ENCODE measurements at places on chromosomes 16 and 17.
A peak's percentile ranks its signal among the peaks of the same experiment; 100 is the strongest.

DNA sequence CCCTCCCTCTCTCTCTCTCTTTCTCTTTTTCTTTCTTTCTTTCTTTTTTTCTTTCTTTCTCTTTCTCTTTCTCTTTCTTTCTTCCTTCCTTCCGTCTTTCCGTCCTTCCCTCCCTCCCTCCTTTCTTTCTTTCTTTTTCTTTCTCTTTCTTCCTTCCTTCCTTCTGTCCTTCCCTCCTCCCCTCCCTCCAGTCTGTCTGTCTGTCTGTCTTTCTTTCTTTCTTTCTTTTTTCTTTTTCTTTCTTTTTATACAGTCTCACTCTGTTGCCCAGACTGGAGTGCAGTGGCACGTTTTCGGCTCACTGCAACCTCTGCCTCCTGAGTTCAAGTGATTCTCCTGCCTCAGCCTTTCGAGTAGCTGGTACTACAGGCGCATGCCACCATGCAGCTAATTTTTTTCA, 14.4 kb downstream of the CA4 start:
- no peaks in the 10 kb centered on the region for H3K36me3 ChIP-seq
- peaks cover 38% of the 10 kb centered on the region for H3K4me1 ChIP-seq
- H3K27me3 ChIP-seq = peaks cover 8% of the 10 kb centered on the region

- H3K27ac ChIP-seq = no peak overlapping the region
- H3K27me3 ChIP-seq = no peaks in the 10 kb centered on the region
- H3K36me3 ChIP-seq = no peaks in the 10 kb centered on the region
- H3K4me1 ChIP-seq = peaks cover 59% of the 10 kb centered on the region
- no peak for DNase-seq
Observed at GRCh38 chr17:46166692-46167249, 26.5 kb downstream of the KANSL1 start.

GRCh38 chr17:57588086-57588485, 157.0 kb downstream of the CCDC182 start:
- H3K4me3 ChIP-seq = no peak overlapping the region
- DNase-seq = no peak
- H3K36me3 ChIP-seq = no peaks in the 10 kb centered on the region
- no peaks in the 10 kb centered on the region for H3K27me3 ChIP-seq

DNA sequence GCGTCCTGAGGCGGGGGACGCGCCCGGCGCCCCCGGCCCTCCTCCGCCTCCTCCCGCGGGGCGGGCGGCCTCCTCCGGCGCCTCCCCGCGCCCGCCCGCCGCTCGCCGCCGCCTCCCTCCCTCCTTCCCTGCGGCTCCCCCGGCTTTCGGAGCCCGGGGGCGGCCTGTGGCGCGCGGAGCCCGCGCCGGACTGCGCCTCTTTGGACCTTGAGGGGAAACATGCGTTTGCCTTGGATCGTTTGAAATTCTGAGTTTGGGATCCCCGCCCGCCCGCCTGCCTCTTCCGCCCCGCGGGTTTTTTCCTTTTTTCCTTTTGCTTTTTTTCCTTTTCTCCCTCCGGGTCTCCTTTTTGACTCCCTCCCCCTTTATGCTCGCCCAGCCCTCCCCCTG, 390 bp downstream of the ZNRF1 start:
- H3K4me1 ChIP-seq = peaks cover 24% of the 10 kb centered on the region
- DNase-seq = peak; percentile 29
- H3K27me3 ChIP-seq = no peaks in the 10 kb centered on the region
- peak overlapping the region; percentile 91 for H3K27ac ChIP-seq

DNA sequence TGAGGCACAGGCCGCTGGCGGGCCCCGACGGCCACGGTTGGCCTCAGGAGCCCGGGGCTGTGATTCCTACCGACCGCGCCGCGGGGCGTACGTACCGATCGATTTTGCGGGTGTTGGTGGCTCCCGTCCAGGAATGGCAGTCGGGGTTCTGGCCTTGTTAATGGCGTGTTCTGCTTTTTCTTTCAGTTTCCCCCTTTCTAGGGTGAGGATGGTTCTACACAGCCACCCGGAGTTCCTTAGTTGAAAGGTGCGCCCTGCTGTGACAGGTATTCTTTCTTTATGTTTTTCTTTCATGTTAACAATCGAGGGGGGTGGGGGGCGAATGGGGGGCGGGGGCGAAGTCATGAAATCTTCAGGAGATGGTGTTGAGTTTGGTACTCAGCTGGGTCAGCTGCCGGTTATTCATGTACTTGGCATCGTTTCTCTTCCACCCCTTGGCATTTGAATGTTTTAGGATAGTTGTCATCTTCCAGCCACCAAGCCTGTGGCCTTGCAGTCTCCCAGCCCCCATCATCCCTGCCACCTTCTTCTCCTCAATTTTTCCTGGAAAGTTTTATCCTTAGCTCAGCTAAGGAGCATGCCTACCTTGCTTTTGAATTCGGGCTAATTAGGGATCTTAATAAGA, 802 bp downstream of the CYLD start:
- peak; percentile 46 for DNase-seq
- H3K27me3 ChIP-seq = no peaks in the 10 kb centered on the region
- H3K27ac ChIP-seq = peak overlapping the region; percentile 92
- H3K4me1 ChIP-seq = peaks cover 13% of the 10 kb centered on the region
- peak overlapping the region; percentile 100 for H3K4me3 ChIP-seq

DNA sequence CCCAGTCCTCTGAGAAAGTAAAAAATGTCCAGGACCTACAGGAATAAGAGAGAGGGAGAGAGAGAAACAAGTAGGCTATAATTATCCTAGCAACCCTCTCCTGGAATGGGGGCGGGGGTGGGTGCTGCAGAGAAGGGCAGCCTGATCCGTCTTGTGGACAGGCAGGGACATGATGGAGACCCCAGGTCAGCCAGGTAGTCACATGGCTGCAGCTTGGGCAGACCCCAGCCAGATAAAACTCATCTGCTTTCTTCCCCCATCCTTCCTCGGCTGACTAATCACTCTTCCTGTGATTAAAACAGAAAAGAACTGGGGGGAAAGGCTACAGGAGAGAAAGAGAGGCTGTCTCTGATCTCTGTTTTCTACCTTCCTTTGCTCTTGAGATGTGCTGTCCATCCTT, 32.6 kb downstream of the COPZ2 start:
- peaks cover 10% of the 10 kb centered on the region for H3K4me1 ChIP-seq
- H3K27me3 ChIP-seq = peaks cover 22% of the 10 kb centered on the region
- H3K27ac ChIP-seq = no peak overlapping the region
- H3K36me3 ChIP-seq = no peaks in the 10 kb centered on the region
- DNase-seq = no peak

GRCh38 chr17:81884520-81884919, 6.9 kb downstream of the ALYREF start:
- no peak overlapping the region for H3K4me3 ChIP-seq
- H3K36me3 ChIP-seq = no peaks in the 10 kb centered on the region
- peaks cover 1% of the 10 kb centered on the region for H3K4me1 ChIP-seq
- DNase-seq = no peak
- no peak overlapping the region for H3K27ac ChIP-seq

Measured in transverse colon (tissue), 4 donors.